ENCODE measurements at places on chromosomes 12 and 14. TPM values are rescaled to one million over a fixed set of nuclear protein-coding genes. Genes with fewer than 3 reads are reported as not detected.

EDDM3A gene
- total RNA-seq, result not detected

GRCh38 chr14:84404246-84404645 is 1125.7 kb upstream of the FLRT2 start:
- DNase-seq, result peak; percentile 33

AQP6 gene
- total RNA-seq, result 0.10 TPM

PRDM4 gene
- total RNA-seq, result 23.5 TPM

DNA sequence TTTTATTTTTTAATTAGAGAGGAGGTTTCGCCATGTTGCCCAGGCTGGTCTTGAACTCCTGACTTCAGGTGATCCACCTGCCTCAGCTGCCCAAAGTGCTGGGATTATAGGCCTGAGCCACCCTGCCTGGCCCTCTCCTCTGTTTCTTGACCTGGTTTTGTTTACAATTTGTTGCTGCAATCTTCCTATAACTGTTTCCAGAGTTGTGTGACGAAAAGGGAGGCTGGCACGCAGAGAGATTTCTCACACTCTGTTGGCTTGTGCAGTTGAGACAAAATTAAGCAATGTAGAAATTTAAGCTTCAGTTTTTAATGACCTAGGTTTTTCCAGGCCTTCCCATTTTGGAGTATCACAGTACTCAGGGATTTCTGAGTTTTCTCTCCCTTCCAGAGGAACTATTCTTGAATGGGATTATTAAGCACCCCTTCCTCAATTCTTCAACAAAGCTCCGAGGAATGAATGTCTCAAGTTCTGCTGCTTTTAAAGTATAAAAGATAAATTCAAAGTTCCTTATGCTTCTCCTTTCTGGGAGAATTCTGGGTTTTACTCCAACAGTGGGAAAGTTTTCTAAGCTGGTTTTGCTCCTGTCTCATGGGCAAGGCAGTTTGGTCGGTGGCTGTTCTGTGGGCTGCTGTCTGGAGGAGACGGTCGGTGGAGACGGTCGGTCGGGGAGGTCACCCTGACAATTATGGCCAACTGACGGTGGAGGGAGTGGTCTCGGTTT is 20.4 kb upstream of the FOS start:
- DNase-seq, result peak; percentile 74

Data from tongue (tissue), 3 donors.